ENCODE measurements at places on chromosomes 16 and 17.

DNA sequence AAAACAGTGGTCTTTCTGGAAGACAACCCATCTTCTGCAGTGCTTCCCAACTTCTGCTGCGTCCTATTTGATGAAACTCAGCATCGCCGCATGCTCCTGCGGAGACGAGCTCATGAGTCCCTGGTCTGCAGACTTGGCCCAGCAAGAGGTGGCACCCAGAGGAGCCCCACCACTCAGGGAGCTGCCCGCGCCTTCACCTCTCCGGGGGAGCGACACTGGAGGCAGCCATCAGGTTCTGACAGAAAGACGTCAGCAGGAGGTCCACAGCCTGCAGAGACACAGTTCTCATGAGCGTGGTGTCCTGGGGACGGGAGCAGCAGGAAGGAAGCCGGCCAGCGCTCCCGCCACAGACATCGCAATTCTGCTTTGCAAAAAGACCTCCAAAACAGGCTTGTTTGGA is 46.1 kb downstream of the FANCA start:
- DNase-seq = no peak

- DNase-seq = no peak
These were observed 4.2 kb downstream of the CCDC42 start for GRCh38 chr17:8740486-8740885.

DNA sequence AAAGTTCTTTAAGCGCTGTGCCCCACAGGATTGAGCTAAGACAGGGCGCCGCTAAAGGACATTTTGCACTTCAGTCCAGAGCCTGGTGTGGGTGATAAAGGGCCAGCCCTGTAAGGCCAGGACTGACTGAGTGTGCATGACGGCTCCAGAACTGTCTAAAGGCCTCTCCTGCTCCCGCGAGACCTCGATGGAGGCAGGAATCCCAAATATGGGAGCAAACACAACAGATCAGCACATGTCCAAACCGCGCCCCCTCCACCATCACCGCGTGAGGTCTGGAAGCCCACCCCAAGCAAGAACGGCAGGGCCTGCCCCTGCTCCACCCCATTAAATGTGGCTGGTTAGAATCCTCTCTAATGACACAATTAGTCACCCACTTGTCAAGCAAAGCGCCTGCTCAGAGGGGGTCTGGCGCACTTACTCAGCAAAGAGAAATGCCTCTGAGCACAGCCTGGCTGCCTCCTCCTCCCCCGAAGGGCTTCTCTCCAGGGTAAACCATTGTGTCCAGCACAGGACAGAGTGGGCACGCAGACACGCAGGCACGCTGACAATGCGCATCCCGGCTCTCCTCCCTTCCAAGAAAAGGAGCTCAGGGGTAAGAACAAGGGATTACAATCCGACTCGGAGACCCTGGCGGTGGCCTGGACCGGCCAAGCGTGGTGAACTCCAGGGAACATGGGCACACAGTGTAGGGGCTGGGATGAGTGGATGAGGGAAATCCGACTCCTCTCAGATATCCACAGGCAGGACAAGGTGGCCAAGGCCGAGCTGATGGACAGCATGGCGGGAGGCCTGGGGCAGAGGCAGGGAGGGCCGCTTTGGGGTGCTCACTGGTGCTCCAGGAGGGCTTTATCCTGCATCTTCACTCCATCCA is 1.5 kb downstream of the MXRA7 start:
- peak; percentile 69 for DNase-seq

DNA sequence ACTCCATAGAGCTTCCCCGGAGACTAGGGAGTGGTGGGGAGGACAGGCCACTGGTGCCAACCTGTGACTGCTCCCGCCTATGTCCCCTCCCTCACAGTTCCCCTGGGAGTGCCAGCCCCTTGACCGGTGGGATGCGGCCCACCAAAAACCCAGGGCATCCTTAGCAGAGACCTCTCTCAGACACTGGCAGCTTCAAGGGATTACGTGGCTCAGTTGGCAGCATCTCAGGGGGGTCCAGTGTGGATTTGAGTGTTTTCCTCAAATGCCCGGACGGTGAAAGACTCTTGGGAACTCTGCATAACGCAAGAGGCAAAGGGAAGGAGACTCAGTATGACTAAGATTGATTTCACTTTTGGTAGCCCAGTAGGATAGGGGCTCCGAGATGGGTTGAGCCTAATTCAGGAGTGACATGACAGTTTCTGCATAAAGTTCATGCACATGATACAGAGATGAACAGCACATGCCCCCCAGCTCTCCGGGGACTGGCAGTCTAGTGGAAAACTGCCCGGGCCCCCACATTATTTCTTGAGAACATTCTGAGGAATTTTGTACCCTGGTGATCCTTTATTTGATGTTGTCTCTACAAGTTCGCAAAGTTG is 50.4 kb downstream of the TRARG1 start:
- no peak for DNase-seq
